ENCODE measurements at places on chromosomes 7 and 10.

- no peak for DNase-seq
Measured at GRCh38 chr10:118259288-118259906, 82.7 kb downstream of the FAM204A start.

DNA sequence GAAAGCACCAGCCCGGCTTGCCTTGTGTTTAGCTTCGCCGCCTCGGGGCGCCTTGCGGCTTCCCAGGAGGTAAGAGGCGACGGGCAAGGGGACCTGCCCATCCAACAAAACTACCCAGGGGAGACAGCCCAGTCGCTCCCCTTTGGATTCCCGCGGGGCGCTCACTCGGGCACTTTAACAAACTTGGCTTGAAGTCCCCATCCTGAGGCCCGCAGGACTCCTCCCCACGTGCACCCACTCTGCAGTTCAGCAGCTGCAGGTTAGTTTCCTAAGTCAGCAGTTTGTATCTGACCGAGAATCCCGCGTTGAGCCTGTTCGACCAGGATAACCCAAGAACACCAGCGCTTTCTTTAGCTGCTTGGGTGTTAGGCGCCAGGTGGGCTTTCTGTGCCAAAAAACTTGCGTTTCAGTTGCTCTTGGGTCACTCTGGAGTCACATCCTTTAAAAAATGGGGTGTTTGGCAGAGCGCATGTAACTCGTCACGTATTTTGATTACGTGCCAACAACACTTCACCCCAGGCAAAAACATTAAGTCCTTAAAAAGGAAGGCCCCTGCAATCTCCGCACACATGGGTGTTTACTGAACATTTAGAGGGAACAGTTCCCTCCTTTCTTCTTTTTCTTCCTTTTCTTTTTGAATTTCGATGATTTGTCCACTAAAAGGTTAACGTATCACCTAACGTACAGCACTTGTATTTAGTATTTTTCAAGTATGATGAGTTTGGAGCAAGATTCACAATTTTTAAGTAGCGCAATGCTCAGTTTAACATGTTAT is 876 bp downstream of the DNAH11 start:
- DNase-seq = no peak

GRCh38 chr7:117061751-117062150 is 108.5 kb downstream of the ST7 start:
- no peak for DNase-seq

DNA sequence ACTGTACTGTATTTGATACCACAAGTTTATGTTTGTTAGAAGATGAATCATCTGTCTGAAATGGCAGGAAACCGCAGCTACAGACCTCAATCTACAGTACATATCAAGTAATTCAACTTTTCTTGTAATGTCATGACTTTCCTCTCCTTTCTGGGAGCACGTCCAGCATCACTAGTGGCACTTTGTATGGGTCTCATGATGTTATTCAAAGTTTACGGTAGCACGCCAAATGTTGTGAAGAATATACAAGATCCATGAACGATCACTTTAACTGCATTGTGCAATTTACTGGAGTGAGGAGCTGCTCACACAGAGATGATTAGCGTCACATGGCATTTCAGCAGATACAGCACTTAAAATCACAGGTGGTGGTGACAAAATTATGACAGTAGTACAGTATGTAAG is 257.8 kb upstream of the GNAI1 start:
- DNase-seq = no peak

DNA sequence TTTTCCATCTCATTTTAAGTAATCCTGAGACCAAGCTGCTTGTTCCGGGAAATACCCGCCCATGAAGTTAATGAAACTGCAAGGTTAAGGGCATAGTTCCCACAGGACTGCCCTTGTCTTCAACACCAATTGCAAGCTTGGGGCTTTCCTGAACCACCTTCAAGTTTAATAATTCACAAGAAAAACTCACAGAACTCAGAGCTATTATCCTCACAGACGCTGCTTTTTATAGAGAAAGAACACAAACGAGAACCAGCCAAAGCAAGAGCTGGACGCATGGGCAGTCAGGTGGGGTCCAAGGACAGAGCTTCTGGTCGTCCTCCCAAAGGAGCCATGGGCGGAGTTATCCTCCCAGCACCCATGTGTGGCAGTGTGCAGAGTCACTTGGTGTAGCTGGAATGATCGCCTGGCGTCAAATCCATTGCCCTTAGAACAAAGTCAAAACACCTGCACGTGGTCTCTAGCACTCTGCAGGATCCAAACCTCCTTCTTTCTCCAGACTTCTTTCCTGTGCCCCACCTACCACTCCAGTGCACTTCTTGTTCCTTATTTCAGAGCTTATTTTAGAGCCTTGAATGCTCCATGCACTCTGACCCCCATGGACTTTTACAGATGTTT is 56.7 kb downstream of the SNX10 start:
- no peak for DNase-seq

DNA sequence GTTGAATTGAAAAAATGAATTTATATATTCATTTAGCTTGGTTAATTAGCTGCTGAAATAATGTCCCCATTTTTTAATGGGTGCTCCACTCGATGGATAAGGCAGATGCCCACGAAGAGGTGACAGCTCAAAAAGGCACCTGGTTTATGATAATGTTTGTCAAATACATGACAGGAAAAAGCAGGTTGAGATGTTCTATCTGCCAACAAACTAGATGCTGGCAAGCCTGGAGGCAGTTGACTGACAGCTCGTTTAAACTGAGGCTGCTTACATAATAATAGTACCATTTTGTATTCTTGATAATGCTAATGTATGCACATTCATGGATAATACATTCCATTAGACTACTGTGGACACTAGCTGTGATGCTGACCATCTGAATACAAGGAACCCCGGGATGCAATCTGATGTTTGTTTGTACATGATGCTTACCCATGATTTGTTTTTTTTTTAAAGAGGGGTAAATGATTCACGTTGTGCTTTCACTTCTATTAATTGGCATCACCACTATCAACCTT is 69.0 kb upstream of the GPR158 start:
- no peak for DNase-seq
